Fibroblast of skin of scalp (primary cell): ENCODE measurements at places on chromosomes 2 and 18.

- DNase-seq, result no peak
Observed at GRCh38 chr2:136962105-136962725, 196.9 kb downstream of the THSD7B start.

GRCh38 chr2:129606496-129607270, 372.8 kb upstream of the RAB6C start:
- DNase-seq, result peak; percentile 92

DNA sequence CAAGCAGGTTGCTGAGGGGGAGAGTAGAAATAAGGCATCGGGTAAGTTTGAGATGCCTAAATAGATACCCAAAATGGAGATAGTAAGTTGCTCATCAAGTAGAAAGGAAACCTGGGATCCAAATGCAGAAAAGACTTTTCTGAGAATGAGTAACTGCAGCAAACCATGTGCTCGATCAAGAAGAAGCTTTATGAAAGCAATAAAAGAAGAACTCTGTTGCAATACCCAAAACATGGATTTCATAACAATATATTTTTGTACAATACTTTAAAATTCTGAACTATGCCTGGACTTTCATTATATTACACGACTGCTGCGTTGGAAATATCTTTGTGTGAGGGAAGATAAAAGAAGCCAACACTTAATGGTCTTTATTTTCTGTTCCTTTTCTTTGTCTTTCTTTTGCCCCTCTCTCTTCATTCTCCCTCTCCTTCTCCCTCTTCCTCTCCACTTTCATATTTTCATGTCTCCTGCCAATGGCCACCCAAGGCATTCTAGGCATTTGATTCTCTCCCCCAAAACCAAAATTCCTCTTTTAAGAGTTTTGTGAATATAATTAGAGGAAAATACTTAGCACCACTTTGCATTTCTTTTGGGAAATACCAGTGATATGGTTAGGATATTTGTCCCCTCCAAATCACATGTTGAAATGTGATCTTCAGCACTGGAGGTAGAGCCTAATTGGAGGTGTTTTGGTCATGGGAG, 257.6 kb downstream of the MREG start:
- DNase-seq, result peak; percentile 56

- no peak for DNase-seq
Observed at GRCh38 chr2:238305965-238306671, 14.2 kb upstream of the TRAF3IP1 start.
